ENCODE measurements at places on chromosomes 4 and X.

DNA sequence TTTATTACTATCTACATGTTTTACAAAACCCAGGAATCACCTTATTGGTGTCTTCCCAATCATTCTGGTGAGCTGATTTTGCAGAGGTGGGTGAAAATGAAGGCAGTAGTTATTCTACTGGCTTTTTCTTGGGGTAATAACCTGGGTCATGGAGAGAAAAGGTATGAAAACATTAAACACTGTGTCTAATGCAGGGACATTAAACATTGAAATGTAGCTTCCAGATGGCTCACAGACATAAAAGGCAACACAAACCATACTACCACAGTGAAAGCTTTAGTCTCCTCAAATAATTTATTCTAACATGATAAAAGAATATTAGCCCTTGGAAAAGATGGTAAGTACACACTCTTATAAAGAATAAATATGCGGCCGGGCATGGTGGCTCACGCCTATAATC is 8.0 kb downstream of the SETD7 start:
- no peak for DNase-seq

- DNase-seq: no peak
These were observed 22.5 kb downstream of the LETM1 start for GRCh38 chr4:1833307-1834046.

- DNase-seq: no peak
These were observed 90.8 kb downstream of the IRF2 start for GRCh38 chr4:184383497-184384055.

DNA sequence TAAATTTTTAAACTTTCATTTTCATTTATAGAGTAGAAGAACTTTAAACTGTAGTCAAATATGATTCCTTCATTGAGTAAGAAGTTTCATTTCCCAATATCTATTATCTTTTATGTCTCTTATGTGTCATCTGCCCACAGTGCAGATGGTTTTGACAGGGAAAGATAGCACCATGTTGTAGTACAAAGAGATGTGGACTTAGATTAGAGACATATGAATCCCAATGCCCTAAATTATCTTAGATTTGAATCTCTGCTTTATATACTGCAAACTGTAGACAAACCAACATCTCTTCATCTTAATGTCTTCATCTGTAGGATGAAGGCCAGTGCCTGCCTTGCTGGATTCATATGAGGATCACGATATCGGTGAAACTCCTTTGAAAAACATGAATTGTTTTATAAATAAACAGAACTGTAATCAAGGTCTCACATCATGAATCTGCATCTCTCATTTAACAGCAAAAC is 217.5 kb downstream of the BANK1 start:
- no peak for DNase-seq
